ENCODE measurements at places on chromosomes 7 and 10. TPM values are rescaled to one million over a fixed set of nuclear protein-coding genes. Genes with fewer than 3 reads are reported as not detected.

Gene MINDY3
- total RNA-seq, result 12.0 TPM

Gene GDF2
- total RNA-seq, result not detected

- no peak for DNase-seq
These were observed 534.6 kb upstream of the NRP1 start for GRCh38 chr10:33869028-33869427.

DNA sequence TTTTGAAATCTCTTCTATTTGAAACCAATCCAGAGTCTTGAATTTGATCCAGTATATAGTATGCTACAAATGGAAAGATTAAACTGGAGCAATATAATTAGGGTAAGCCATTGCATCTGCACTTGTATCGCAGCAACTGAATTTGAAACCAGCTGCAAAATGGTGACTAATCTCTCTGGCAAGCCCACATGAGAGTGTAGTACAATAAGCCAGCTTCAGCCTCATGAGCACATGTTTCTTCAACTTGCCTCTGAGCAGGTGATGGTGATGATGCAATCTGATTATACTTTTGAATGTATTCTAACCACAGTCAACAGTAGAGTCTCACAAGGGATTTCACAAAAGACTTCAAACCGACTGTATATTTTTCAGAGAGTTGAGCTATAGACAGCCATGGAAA, 829 bp upstream of the RPA3 start:
- DNase-seq, result peak; percentile 77

DNA sequence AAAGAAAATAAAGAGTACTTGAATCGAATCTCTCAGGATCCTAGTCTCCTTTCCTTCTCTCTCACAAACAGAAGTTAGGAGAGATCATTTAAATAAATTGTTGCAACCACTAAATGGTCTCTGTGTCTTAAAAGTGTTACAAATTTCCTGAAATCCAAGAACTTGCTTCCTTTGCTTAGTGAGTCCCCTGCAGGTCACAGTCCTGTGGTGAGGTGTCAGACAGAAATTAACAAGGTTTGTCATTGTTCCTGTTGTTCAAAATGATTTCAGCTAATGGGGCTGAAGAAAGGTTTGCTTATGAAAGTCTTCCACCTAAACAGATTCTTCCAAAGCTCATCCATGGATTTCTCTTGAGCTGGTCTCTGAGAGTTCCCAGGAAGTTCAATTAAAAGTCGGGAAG, 151.6 kb upstream of the SLC26A5 start:
- no peak for DNase-seq

Gene GPR26
- total RNA-seq, result not detected

DNA sequence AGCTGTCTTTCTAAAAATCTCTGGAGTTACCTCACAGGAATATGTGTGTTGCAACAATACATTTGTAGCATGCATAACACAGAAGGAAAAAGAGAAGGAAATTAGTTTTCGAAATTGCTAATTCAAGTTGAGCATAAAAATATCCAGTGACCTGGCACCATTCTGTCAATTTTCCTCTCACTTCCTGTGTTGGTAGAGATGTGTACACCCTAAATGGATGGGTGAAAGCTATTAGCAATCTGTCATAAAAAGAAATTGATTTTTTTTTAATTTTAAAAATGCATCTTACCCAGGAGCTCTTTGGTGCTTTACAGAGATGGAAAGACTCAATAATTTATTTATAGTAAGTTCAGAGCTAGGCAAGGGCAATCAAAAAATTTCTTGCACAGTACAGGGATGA, 333.3 kb upstream of the TMEM229A start:
- DNase-seq, result no peak

DNA sequence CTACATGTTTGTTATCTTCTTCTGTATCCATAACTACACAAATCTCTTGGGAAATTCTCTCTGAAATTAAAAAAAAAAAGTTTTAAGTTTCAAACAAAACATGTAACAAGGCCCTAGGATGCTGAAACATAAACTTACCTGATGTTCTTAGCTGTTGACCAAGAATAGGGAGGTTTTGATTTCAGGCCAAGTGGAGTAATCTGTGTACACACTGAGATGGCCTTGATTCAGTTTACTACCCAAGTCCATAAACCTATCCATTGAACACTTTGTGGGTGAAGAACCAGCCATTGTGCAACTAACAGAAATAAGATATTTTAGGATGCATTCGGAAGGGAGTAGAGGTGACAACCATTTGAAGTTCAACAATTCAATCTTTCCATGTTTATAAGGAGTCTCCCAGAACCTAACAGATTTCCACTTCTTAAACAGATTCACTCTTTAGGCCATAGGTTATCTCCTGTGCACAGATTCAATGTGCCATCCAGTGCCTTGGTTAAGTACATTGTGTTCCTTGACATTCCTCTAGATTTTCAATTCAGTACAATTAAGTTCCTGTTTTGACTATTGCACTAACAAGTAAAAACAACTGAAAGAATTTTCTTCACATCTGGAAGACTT, 143.1 kb downstream of the CRPPA start:
- no peak for DNase-seq

DNA sequence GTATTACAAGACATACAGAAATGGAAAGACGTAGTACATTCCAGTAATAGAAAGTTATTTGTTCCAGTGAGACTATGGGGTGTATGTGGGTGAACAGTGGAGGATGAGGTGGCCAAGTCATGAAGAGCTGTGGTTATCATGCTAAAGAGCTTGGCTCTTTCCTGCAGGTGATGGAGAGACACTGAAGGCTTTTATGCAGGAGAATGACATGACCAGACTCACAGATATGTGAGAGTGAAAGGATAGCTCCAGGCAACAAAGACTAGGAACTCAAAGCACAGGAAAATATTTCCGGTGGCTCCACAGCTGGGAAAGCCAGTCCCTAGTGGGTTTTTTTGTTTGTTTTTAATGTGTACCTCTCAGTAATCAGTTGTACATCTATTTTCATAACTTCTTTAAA, 133.5 kb downstream of the TSPAN12 start:
- no peak for DNase-seq

DNA sequence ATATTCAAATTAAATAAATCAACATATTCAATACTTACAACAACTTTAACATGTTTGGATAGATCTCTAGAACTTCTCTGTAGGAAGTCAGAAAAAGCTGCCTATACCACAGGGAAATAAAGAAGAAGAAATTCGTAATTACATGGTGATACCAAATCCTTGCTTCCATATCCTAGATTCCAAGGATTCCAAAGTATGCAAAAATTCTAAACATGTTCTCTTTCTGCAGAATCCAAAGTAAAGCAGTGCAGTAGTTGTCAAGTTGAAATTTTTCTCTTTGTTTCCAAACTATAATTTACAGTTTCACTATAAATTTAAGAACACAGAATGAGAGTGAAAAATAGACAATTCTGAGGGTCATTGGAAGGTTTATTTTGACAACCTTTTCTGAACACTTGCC, 233.7 kb upstream of the PTN start:
- DNase-seq, result no peak

Data from activated naive CD4-positive, alpha-beta T cell treated with anti-CD3 and anti-CD28 coated beads for 36 hours (primary cell).